ENCODE measurements at places on chromosomes 7 and 10.

DNA sequence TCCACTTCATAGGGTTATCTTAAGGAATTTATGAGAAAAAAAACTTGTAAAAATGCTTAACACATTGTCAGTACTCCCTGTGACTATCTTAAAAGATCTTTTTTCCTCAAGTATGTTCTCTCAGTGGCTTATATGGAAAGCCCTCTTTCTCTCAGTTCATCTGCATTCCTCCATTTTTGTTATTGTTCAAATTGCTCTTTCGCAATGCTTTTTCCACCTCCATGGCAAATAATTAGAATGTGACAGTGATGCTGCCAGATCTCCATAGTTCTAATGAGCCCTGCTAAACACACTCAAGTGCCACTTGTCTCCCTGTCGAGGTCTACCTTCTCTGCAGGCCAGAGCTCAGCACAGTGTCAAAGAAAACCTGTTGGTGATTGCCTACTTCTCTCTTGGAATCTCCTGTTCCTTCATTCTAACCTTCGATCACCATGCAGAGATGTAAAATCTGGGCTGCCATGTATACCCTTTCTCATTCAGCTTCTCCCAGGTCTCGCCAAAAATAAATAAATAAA lies 37.2 kb upstream of the ABCB5 start:
- DNase-seq: no peak

GRCh38 chr7:158272509-158273137 lies 315.0 kb downstream of the PTPRN2 start:
- no peak for DNase-seq

DNA sequence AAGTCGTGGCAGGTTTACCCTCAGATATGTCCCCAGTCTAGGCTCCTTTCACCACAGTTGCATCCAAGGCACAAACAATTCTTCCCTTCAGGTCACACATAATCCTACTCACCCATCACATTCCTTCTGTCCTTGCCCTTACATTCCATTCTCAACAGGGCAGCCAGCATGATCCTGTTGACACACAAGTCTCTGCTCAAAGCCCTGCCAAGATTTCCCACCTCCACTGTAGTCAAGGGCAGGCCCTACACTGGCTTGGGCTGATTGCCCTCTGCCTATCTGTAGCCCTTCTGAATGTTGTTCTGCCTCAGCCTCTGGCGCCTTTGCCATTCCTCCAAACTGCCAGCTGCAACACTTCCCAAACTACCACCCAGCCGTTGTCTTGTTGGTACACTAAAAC lies 187.9 kb upstream of the AKR1E2 start:
- DNase-seq: no peak

DNA sequence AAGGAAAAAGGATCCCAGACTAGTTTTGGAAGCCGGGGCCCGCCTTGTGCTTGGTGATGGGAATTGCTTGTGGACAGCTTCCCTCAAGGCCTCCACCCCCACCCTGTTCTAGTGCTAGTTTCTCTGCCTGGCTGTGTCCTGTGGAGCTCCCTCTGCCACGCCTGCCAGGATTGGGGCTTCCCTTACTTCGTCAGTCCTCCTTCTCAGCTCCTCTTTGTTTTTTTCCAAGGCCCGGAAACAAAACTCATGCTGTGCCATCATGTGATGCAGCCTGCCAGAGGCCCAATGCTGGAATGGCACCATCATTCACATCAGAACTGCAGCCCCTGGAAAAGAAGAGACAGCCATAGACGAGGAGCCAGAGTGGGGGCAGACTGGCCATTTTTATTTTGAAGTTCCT lies 11.2 kb downstream of the YKT6 start:
- no peak for DNase-seq

DNA sequence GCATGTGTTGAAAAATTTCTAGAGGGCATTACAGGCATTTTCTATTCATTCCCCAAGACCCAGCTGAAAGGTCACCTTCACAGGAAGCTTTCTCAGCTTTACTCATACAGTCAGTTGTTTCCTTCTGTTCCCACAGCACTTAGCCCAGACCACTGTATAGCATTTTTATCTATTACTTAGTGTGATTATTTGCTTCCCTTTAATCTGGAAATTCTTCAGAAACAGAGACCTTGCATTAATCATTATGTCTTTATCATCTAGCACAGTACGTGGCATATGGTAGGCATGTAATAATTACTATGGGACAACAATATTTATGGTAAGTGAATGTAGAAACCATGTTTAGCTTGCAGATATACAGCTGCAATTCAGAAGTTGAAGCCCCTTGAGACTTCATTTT lies 38.2 kb upstream of the CDK6 start:
- DNase-seq: no peak

DNA sequence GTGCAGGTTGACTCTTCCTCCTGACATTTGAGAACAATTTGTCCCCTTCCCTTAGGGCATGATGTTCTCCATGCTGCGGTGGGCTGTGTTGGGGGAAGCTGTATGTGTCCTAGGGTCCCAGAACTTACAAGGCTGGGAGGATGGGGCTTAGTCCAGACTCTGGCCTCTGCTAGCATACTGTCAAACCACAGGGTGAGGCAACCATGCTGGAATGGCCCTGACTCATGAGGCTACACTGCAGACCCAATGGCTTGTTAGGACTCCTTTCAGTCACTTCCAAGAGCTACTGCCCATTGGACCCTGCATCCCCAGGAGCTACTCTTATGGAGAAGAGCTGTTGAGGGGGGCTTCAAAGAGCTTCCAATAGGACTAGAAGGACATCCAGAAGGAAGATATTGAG lies 20.1 kb upstream of the FAM170B start:
- no peak for DNase-seq

DNA sequence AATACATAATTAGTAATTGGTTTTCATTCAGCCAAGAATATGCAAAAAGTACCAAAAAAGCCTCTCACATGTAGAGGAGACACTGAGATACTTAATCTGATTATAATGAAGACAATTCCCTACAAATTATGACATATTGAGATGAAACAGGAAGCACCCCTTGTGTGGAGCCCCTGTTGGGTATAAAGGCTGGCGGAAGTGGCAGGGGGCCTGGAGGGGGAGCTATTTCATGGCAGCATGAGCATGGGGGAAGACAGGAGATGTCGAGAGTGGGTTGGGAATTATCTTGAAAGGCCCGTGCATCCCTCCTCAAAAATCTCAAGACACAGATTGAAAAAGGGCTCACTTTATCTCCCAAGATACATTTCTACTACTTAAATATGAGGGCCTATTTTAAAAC lies 96.9 kb downstream of the PIP4K2A start:
- no peak for DNase-seq

- peak; percentile 31 for DNase-seq
Measured at GRCh38 chr7:37208528-37208927, 240.1 kb downstream of the ELMO1 start.

DNA sequence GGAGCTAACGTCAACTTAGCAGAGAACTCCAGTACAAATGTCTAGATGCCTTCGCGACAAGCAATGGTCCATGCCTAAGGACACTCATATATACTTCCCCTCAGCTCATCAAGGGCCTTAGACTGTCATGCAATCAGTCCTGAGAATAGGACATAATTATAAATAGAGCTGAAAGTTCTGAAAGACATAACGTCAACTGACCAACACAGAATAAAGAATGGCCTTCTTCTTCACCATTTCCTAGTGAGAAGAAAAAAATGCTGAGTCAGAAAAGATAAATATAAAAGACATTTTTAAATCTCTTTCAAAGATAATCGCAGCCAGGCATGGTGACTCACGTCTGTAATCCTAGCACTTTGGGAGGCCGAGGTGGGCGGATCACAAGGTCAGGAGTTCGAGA lies 83.2 kb downstream of the ARMH3 start:
- DNase-seq: no peak

DNA sequence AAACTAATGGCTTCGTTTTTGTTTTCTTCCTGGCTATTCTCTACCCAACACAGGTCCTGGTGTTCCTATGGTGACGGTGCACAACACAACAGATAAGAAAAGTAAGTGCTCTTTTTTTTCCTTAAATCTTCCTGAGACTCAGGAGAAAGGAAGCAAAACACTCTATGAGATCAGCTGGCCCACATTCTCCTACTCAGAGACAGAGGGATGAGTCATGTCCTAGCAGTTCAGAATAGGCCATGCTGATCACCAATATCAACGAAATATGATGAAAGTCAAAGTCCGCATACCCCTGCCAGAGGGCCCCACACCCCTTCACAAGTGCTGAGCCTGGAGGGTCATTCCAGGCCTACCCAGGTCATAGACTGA lies 149.2 kb downstream of the PAXIP1 start:
- no peak for DNase-seq

GRCh38 chr7:74482629-74483401 lies 29.1 kb downstream of the GTF2IRD1 start:
- DNase-seq: no peak

DNA sequence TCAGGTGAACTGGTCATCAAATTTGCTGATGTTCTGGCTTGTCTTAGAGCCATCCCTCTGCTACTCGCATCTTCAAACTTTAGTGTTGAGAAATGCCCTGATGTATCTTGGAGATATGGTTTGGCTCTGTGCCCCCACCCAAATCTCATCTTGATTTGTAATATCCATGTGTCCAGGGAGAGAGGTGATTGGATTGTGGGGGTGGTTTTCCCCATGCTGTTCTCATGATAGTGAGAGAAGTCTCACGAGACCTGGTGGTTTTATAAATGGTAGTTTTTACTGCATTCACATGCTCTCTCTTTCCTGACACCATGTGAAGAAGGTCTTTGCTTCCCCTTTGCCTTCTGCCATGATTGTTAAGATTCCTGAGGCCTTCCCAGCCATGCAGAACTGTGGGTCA lies 74.0 kb upstream of the AFAP1L2 start:
- DNase-seq: no peak

DNA sequence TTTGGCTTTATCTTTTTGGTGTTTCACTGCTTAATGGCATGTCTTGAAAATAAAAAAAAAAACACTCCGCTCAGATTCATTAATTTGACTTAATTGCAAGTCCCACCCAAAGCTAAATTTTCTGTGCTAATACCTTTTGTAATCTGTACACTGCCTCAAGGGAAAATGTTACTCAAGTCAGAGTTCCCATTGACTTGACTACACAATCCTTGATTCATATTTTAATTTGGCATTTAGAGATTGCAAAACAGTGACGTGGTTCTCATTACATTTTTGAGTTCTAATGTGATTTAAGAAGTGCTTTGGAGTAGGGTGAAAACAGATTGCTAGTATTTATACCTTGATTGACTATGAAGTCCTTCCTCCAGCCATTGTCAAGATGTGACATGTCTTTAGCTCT lies 21.3 kb upstream of the LIPM start:
- DNase-seq: no peak

- no peak for DNase-seq
Measured at GRCh38 chr10:62019685-62020359, 118.3 kb downstream of the ARID5B start.

DNA sequence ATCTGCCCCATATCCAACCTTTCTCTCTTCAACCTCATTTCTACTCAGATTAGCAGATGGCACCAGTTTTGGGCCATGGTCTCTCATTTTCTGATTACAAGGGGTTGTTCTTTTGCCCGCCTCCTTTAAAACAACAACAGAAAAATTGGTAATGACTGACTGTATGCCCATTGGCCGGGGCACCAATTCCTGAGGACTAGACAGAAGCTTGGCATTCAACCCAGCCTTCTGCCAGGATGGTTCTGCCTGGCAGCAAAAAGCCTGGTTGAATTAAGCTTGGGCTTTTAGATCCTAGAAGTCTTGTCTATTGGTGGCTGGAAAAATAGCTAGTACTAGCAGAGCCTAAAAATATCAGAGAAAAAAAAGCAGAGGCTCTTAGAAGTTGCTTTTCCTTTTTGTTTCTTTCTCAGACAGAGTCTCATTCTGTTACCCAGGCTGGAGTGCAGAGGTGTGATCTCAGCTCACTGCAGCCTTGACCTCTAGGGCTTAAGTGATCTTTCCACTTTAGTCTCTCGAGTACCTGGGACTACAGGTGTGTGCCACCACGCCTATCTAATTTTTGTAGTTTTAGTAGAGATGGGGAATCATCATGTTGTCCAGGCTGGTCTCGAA lies 402.6 kb downstream of the AUTS2 start:
- DNase-seq: no peak

DNA sequence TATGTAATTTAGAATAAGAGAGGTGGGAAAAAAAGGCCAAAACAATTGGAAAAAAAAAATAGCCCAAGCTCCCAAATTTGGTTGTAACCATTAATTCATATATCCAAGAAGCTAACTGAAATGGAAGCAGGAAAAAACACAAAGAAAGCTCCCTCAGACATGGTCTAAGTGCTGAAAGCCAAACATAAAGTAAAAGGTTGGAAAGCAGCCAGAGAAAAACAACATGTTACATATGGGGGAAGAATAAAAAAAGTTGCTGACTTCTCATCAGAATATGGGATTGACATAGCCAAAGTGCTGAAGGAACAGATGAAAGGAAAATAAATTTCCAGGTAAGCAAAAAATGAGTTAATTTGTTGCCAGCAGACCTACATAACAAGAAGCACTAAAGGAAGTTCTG lies 40.3 kb downstream of the PDZD8 start:
- DNase-seq: no peak

- no peak for DNase-seq
Measured at GRCh38 chr10:124339119-124340032, 79.3 kb downstream of the OAT start.

DNA sequence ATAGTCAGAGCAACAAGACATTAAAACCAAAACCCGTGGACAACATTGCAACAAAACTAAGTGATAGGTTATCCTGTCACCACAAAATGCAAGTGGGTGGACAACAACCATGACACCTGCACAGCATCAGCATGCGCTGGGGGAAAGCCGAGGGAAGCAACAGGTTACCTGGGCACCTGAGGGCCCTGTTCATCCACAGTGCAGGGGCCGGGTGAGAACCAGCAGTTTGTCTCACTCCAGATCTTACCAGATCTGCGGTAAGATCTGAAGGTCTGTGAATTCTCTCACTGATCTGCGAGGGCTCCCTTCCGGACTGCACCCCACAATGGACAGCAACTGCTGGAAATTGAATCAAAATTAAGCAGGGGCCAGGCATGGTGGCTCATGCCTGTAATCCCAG lies 30.5 kb upstream of the GRID1 start:
- no peak for DNase-seq

GRCh38 chr10:111128331-111129180 lies 51.7 kb downstream of the ADRA2A start:
- DNase-seq: no peak

- no peak for DNase-seq
Measured at GRCh38 chr7:31699050-31699449, 12.0 kb downstream of the PPP1R17 start.

DNA sequence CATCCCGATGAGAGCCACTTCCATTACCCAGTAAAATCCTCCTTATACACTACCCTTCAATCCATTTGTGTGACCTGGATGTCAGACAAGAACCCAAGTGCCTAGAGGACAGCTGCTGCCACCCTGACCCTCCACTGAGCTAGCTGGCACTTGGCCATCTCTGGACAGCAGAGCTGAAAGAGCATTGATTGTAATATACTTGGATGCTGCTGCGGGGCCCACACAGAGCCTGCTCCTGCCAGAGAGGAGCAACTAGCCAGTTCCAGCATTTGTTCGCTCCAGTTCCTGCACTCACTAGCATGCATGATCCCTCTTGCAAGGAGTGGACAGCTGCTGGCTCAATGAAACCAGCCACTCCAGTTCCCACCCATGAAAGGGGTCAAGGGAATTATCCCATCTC lies 8.4 kb upstream of the TMEM254 start:
- DNase-seq: no peak

GRCh38 chr10:51564896-51565510 lies 134.4 kb downstream of the CSTF2T start:
- no peak for DNase-seq

GRCh38 chr10:35765066-35765527 lies 123.0 kb upstream of the FZD8 start:
- DNase-seq: peak; percentile 61
